ENCODE measurements at places on chromosomes 1 and 21.

GRCh38 chr1:227947676-227948492, at the start of gene WNT9A:
Gene WNT9A, minus strand, starts transcription at chr1:227947932. Its CDS starts 45 bp downstream, at chr1:227947887.
- no peak for DNase-seq

- DNase-seq: no peak
Measured at GRCh38 chr1:203590603-203591002, 36.0 kb upstream of the ATP2B4 start.

GRCh38 chr1:52139817-52140540, 1.9 kb upstream of the ZFYVE9 start:
- DNase-seq: peak; percentile 2

- no peak for DNase-seq
Measured at GRCh38 chr1:202858789-202859414, 30.0 kb downstream of the RABIF start.

- no peak for DNase-seq
Measured at GRCh38 chr21:37369307-37369854, 2.8 kb downstream of the DYRK1A start.

- no peak for DNase-seq
Measured at GRCh38 chr1:59318271-59318860, 21.5 kb downstream of the FGGY start.

DNA sequence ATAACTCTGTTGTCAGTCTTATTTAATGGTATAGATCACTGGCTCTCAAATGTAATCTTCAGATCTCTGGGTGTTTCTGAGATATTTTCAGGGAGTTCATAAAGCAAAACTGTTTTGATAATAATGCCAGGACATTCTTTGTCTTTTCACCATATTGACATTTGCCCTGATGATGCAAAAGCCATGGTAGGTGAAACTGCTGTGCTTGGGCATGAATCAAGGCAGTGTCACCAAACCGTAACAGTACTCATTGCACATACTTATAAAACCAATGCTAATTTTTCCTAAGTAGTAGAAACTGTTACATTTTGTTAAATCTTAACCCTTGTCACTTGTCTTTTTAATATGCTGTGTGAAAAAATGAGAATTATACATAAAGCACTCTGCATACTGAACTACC, 76.0 kb downstream of the RPS6KC1 start:
- no peak for DNase-seq

DNA sequence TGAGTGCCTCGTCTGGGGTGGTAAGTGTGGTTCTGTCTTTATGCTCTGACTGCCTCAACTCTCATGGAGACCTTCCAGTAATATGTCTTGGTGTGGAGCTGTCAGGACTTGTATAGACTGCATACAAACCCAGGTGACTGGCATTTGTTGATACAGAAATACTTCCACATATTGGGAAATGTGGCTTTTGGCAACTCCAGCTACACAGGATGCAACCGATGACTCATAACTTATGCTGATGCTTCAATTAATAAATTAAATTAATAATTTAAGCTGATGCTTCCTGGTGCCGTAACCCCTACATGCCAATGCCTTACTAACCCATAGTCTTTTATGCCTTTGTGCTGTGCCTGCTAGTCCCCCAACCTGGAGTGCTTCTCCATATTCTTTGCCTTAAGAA, 72.3 kb upstream of the ARTN start:
- no peak for DNase-seq

- DNase-seq: no peak
Measured at GRCh38 chr1:164664127-164664526, 105.1 kb downstream of the PBX1 start.

DNA sequence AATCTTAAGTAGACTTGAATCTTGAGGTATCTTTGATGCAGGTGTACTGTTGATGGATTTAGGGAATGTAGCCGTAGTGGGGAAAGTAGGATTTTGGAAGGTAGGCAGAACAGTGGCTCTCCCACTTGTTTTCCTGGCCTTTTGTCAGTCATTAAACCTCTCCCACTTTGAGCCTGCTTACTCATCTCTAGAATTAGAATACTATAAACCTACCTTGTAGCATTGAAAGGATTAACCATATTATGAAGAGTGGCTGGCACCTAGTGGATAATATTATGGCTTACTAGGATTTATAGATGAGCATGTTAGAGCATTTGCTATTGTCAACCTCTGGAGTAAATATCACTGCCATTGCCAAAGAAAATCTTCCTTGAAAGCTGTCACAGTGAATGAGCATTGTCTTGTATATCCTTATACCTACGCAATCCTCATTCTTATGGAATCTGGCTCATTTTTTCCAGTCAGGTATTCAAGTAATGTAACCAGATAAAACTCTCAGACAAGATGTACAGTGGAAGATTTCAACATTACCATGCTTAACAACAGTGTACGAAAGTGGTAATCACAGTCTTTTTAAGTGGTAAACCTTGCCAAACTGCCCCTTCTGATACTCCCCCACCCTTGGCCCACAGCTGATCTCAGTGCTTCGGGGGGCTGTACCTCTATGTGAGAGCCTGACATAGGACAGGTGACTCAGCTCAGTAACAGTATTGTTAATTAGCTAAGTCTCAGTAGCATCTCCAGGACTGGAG, 44.4 kb downstream of the SH3GLB1 start:
- no peak for DNase-seq

- DNase-seq: no peak
Measured at GRCh38 chr1:1223321-1223720, 8.5 kb downstream of the SDF4 start.

DNA sequence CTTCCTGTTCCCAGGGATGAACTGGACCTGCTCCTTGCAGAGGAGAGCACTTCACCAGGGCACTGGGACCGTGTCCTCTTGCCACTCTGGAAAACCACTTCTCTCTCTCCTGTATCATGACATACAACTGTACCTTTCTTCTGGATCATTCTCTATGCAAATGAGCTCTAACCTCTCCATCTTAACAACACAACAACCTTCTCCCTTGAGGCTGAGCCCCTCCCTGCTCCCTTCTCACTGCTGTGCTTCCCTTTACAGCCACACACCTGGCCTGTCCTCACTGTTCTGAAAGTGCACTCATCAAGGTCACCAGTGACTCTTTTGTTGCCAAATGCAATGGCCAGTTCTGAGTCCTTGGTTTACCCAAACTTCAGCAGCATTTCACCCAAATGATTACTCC, 54.5 kb upstream of the MRPS6 start:
- no peak for DNase-seq

All from stimulated activated CD4-positive, alpha-beta T cell treated with anti-CD3 and anti-CD28 coated beads, Interleukin-1b, Interleukin-23, amount 100 ng/mL, for 24 hours (primary cell).